GM23338 (cell line): ENCODE measurements at places on chromosomes 7 and 10. TPM values are rescaled to one million over a fixed set of nuclear protein-coding genes. Genes with fewer than 3 reads are reported as not detected.

AGAP4 gene
- total RNA-seq: 15.3 and 21.5 TPM in 2 replicates

PPP1R9A gene
- 16.2 and 31.8 TPM in 2 replicates for total RNA-seq

PLCE1 gene
- 0.08 and 0.10 TPM in 2 replicates for total RNA-seq

DNA sequence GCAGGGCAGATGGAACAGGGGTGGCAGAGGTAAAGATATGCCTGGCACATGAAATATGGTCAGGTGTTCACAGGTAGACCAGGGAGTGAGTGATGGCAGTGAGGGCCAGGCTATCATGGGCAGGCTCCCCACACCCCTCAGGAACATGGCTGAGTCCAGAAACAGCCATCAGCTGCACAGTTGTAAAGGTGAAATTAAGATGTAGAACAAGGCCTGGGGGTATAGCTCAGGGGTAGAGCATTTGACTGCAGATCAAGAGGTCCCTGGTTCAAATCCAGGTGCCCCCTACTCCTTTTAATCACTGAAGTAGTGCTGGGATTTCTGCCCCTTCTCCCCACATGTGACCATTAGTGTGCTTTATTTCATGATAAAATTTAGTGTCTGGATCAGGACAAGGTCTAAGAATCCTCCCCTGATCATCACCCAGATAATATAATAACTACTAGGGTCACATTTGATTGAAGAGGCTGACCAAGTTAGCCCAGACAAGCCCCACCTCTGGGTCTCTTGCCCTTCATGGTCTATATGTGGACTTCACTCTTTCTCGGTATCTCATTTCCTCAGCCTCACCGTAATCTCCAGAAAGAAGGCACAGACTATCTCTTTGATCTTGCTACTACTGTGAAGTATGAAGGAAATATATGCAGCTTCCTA lies 69.0 kb downstream of the ZNF783 start:
- no peak for DNase-seq

DNA sequence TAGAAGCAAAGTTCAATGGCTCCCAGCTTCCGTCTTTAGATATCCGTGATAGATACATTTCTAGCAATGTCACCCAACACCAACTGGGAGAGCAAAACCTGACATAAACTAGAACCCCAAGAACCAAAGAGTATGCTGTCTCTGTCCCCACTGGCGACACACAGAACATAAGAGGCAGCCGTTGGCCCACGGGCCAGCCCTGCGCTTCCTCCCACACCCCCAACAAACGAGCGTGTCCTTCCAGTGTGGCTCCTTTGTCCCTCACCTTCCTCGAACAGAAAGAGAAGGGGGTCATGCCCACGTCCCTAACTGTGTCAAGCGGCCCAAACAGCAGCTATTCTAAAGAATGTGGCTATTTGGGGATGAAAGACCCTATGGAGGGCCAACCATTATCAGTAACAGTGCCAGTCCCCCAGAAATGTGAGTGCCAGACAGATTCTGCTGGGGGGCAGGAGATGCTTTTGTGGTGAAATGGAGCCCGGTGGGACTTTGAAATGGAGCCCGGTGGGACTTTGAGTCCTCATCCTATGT lies 171.9 kb downstream of the USP6NL start:
- no peak for DNase-seq

DNA sequence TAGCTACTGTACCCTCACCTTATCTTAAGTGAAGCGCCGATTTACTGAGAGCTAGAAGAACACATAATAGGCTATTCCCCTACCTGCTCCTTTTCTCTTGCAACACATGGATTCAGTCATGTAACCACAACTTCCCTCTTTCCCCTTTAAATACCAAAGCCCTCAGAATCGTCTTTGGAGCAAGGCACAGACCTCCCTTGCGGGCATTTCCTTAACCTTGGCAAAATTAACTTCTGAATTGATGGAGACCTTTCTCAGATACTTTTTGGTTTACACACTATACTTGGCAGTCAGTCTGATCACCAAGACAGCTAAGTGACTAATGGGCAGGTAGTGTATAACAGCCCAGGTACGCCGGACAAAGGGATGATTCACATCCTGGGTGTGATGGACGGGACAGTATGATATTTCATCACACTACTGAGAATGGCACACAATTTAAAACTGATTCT lies 72.7 kb upstream of the SEC61G start:
- DNase-seq: no peak

GRCh38 chr10:84392181-84392580 lies 63.8 kb downstream of the CCSER2 start:
- DNase-seq: no peak

DNA sequence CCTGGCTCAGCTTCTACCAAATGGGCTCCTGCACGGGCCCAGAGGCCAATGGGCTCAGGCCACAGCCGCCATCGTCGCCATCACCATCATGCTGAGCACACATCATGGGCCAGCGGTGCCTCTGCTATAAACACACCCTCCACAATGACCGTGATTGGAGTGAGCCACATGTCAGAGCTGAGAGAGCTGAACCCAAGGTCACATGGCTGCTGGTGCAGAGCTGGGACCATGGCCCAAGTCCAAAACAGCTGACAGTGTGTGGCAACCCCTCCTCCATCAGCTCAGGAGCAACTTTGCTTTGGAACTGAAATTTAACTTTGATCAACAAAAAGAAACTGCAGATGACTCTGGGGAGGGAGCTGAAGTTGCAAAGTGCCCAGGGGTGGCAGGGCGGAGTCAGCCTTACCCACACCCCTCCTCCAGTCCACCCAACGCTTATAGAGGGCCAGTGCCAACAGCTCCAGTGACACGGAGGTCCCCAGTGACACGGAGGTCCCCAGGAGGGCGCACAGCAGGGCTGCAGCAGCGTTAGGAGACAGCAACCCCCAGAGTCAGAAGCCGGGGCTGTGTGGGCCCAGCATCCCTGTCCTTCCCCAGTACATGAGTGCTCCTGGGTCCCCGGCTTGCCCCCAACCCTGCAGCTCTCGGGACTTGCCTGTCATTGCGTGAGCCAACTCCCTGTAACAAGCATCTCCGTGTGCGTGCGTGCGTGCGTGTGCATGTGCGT lies 249.6 kb downstream of the ELFN1 start:
- DNase-seq: no peak
